ENCODE measurements at places on chromosomes 6 and 20.
A peak's percentile ranks its signal among the peaks of the same experiment; 100 is the strongest.

DNA sequence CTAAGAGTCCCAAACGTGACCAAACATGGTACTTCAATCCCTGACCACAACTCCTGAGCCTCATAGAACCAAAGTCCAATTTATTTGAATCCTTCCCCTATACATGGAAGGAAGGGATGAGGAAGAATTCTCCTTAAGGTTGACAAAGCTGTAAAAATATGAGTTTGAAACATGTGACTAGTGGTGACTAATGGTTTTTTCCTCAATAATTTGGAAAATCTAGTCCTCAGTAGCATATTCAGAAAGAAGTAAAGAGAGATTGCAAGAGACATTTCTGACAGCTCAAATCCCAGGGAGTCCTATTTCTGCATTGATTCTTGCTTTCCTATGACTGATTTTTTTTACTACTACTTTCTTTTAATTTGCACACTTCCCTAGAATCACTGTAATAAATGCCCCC is 443.7 kb downstream of the FRK start:
- DNase-seq = no peak

DNA sequence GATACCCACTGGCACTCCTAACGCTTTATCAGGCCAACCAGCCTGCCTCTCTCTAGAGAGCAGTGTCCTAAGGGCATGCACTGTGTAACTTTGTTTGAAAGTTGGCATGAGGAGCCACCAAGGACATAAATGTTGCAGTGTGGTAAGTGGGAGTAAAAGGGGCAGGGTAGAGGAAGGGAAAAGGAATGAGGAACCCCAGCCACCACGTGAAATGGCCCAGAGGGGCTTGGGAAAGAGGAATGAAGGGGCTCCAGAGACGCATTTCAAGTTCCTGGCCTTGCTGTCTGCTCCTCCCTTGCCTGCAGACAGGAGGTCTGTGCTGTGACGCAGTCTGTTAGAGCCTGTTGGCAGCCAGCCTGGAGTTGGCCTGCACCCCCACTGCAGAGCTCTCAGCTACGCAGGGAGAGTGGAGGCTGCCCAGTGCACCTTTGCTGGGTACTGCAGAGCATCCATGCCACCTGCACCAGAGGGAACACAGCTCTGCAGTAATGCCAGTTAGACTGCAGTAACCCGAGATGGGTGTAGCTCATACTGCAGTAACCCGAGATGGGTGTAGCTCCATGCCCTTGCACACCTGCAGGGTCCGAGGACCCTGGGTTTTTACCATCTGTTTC is 86.8 kb upstream of the SNAP25 start:
- DNase-seq = peak; percentile 71

- DNase-seq = no peak
Observed at GRCh38 chr6:17965397-17965796, 22.0 kb downstream of the KIF13A start.

DNA sequence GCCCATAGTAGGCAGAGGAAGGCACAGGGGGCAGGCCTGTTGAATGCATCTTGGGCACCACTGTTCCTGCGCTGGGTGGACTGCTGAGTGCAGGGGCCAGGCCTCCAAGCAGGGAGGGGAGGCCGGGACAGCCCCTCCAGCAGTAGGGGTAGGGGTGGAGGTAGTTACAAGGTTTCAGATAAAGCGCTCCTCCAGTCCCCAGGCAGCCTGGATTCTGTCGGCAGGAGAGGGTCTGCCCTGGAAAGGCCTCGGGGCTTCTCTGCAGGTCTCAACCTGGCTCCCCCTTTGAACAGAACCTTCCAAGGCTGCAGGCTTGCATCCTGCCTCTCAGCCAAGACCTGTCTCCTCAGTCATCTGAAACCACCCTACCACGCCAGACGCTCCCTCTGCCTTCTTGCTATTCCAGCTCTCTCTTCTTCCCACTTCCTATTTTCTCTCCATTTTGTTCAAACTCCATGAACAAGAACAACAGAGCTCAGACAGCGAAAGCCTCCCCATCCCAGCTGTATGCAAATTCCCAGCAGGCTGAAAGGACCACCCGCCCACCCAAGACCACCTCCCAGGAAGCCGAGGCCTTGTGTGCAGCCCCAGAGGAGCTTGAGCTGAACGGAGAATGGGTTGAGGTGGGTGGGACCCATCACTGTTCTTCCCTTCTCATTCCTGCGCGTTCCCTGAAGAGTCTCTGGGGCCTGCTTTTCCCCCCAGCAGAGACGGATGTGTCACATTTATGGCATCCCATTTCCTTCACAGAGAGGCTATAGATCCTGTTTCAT is 1.4 kb downstream of the MLN start:
- no peak for DNase-seq

- DNase-seq = no peak
Observed at GRCh38 chr6:111091987-111092386, 4.7 kb downstream of the SLC16A10 start.

GRCh38 chr20:38112261-38112929 is 52.7 kb downstream of the TGM2 start:
- DNase-seq = no peak

Measured in NCI-H1436 (cell line).